ENCODE measurements at places on chromosomes 7 and 10. TPM values are rescaled to one million over a fixed set of nuclear protein-coding genes. Genes with fewer than 3 reads are reported as not detected.

DNA sequence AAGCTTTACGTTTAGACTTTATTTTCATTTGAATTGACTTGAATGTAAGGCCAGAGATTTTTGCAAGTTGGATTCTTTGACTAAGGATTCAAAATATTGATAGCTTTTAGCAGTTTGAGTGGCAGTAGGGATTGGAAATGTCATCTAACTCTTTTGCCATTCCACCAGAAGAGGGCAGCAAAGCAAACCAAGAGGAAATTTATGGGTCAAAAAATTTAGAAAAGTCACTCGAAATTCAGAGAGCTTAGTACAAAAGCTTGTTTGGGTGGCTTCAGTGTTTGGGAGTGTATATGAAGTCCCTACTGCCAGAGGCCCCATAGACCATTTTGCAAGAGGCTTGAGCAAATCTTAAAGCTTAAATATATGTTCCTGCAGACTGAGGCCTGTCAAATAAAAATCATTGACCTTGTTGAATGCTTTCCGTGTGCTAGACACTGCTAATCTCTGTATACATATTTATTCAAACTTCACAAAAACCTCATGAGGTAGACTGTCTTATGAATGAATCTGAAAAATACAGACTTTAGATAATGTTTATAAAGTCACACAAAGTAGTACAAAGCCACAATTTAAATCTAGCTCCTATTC, 44.6 kb upstream of the RSBN1L start:
- peak; percentile 18 for DNase-seq

DNA sequence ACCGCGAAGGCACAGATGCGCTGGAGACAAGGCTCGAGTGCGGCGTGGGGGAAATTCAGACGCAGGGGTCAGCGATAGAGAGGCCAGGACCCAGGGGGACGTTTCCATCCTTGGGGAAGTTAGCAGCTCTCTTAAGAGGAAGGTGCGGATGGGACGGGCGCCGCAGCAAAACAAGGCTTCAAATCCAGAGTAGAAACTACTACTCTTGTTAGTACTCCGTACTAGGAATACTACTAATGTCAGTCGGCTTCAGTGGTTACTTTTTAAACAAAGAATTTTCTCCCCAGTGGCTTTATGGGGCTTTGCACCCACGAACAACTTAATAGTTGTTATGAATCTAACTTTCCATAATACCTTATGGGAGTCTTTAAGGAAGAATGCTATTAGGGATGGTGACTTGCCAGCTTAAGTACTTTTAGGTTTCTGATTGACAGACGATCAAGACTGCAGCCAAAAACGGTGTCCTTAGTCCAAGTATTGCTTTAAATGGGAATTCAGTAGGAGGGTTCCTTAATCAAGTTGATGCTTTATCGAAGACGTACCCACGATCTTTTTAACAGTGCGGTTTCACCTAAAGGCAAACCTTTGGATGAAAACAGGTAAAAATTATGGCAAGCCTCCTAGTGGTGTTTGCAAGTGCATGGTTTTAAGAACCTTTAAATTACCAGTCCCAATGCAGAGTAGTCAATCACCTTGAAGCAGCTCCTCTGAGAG, 812 bp upstream of the IDE start:
- DNase-seq: no peak

GRCh38 chr7:7563269-7563668, 3.4 kb upstream of the MIOS start:
- DNase-seq: no peak

Gene FFAR4
- total RNA-seq: not detected

- DNase-seq: no peak
Observed at GRCh38 chr7:99092064-99092720, 51.7 kb downstream of the SMURF1 start.

DNA sequence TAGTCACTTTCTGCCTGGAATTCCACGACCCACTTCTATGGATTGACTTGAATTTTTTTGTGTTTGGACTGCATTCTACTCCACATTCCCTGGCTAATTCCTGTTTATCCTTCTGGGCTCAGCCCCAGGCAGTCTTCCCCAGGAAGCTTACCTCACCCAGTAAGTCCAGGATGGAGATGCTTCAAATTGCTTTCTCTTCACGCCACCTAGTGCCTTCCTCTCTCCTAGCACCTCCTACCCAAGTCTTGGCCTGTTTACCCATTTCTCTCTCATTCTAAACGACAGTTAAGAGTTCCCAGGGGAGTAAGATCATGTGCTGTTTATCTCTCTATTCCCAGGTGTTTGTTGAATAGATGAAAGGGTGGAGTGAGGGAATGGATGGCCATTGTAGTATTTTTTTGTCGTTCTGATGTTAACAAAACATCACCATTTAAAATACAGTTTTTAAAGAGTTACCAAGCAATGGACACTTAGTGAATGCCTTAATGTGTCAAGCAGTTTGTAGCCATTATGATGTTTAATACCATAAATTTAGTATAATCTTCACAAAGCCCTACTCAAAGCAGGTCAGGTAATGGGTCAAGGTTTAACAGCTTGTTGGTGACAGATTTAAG, 45.5 kb upstream of the TARP start:
- DNase-seq: peak; percentile 99

GRCh38 chr10:28715246-28715645, 37.9 kb downstream of the BAMBI start:
- no peak for DNase-seq

DNA sequence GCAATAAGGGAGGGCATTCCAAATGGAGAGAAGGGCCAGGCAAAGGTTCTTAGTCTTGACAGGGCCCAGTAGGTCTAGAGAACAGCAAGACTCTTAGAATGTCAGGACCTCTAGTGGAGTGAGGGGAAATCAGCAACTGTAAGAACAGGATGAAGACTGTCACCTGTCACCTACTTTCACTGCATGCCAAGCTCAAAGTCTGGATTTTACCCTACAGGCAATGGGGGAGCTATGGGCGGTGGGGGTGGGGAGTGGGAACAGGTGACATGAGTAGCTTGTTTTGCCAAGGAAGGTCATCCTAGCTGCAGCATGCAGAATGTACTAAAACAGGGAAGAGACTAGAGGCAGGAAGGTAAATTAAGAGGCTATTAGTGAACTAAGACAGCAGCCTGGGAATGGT, 18.3 kb downstream of the GOT1 start:
- no peak for DNase-seq

GRCh38 chr10:89153971-89154370, 53.1 kb downstream of the CH25H start:
- DNase-seq: no peak

Gene ZNF467
- 1.1 TPM for total RNA-seq

DNA sequence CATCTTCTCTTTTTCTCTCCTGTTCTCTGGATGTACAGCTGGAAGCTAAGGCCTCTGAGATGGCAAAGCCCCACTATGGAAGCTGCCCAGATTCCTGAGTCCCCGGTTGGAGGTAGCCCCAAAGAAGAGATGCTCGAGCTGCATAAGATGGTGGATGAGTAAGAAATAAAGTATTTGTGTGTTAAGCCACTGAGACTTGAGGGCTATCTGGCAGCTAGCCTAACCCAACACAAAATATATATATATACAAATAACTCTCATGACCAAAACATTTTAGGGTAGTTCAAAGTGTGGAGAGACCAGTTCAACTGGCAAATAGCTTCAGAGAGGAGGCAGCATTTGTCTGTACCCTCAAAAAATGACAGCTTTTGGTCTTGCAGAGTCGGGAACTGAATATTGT, 72.4 kb upstream of the PDE1C start:
- peak; percentile 45 for DNase-seq

Gene ITPRID1
- total RNA-seq: 0.39 TPM

GRCh38 chr10:57743711-57744110, 524.0 kb downstream of the IPMK start:
- DNase-seq: no peak

- no peak for DNase-seq
Observed at GRCh38 chr7:2120841-2121830, 111.6 kb downstream of the MAD1L1 start.

DNA sequence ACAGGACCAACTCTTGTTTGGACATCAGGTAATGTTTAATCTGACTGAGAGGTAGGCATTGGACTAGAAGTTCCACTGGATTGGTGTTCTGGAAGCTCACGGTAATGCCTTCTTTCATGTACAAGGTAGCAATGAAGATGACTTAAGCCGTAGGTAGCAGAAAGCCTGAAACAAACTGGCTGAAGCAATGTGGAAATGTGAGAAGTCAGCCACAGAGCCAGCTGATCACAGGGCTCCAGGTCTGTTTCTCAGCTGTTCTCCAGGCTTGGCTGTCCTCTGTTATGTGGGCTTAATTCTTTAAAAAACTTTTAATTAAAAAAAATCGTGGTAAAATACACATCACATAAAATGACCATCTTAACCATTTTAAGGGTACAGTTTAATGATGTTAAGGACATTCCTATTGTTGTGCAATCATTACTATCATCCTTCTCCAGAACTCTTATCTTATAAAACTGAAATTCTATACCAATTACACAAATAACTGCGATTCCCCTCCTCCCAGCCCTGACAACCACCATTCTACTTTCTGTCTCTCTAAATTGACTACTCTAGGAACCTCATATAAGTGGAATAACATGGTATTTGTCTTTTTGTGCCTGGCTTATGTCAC, 101.4 kb upstream of the ZNF32 start:
- DNase-seq: no peak

DNA sequence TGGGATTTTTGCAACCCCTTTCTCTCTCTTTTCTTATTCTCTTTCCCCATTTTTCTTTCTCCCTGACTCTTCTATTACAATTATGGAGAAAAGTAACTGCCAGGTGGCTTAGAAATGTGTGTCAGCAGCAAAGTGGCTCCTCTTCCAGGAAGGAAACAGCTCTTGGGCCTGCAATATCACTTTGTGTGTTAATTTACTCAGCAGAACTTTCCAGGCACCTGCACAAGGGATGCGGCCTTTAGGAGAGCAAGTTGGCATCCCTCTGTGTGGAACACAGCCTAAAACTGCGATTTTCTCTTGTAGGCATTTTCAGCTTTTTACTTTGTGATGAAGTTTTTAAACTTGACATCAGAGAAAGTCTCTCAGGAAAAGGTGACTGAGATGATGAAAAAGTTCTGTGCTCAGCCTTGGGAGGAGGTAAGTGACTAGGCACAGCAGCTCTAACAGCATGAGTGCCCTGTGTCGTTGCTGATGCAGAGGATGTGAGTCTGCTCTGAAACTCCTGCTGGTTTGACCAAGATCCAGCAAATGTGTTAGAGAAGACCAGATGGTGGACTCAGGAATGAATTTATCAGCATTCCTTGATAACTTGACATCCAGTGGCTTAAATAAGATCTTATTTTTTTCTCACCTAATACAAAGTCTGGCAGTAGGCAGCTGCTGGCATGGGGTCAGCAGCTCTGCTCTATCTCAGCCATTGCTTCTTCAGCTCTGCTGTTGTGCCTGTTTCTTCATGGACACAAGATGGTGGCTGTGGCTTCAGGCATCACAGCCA, 47.4 kb upstream of the CC2D2B start:
- DNase-seq: no peak

- DNase-seq: no peak
Observed at GRCh38 chr7:23672033-23672432, 8.0 kb upstream of the FAM221A start.

Gene CPVL
- total RNA-seq: 106 TPM
